Activated CD8-positive, alpha-beta memory T cell treated with anti-CD3 and anti-CD28 coated beads, Interleukin-2, amount 10 ng/mL, durations not matched to agents 7 days and 5 days (primary cell): ENCODE measurements at places on chromosomes 4 and X. TPM values are rescaled to one million over a fixed set of nuclear protein-coding genes. Genes with fewer than 3 reads are reported as not detected.
A peak's percentile ranks its signal among the peaks of the same experiment; 100 is the strongest.

The ERVMER34-1 gene
- total RNA-seq = not detected

The DMRTC1 gene
- not detected for total RNA-seq

The ABRAXAS1 gene
- total RNA-seq = 11.3 TPM

DNA sequence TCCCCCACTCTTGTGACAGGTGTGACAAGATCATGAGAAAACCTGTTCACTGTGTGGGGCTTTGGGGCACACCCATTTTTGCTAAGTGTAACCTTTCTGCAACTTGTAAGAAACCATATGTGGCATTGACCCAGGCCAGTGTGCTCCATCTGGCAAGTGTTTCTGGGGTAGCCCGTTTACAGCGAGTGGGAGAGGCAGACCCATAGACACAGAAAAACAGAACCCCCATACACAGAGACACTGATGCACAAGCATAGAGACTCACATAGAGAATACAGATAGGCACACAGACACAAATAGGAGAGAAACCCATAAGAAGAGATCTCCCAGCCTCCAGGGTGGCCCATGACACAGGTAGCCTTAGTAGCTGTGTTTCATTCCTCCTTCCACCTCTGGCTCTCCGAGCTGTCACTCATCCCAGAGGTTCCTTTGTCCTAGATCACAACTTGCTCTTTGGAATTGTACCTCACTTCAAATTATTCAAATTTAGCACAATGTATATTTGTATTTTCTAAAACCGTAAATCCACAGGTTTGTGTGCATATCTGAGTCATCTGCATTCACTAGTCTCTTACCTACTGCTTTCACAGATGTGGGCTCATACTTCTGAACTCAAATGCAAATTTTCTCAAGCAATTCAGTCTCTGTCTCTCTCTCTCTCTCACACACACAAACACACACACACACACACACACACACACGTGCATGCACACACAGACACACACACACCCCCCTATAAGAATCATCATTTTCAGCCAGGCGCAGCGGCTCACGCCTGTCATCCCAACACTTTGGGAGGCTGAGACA lies 114.4 kb downstream of the SH3KBP1 start:
- peaks cover 71% of the 10 kb centered on the region for H3K4me1 ChIP-seq
- peak overlapping the region; percentile 91 for H3K27ac ChIP-seq
- DNase-seq = no peak
- H3K27me3 ChIP-seq = peaks cover 2% of the 10 kb centered on the region

GRCh38 chr4:45350438-45350837 lies 624.1 kb upstream of the GNPDA2 start:
- no peak for DNase-seq
- no peak overlapping the region for H3K27ac ChIP-seq
- H3K27me3 ChIP-seq = no peaks in the 10 kb centered on the region
- H3K4me3 ChIP-seq = no peak overlapping the region

GRCh38 chrX:67607466-67607865 lies 63.6 kb downstream of the AR start:
- no peak overlapping the region for H3K27ac ChIP-seq
- no peaks in the 10 kb centered on the region for H3K36me3 ChIP-seq
- DNase-seq = no peak
- H3K27me3 ChIP-seq = no peaks in the 10 kb centered on the region
- H3K4me3 ChIP-seq = no peak overlapping the region
- H3K4me1 ChIP-seq = no peaks in the 10 kb centered on the region

DNA sequence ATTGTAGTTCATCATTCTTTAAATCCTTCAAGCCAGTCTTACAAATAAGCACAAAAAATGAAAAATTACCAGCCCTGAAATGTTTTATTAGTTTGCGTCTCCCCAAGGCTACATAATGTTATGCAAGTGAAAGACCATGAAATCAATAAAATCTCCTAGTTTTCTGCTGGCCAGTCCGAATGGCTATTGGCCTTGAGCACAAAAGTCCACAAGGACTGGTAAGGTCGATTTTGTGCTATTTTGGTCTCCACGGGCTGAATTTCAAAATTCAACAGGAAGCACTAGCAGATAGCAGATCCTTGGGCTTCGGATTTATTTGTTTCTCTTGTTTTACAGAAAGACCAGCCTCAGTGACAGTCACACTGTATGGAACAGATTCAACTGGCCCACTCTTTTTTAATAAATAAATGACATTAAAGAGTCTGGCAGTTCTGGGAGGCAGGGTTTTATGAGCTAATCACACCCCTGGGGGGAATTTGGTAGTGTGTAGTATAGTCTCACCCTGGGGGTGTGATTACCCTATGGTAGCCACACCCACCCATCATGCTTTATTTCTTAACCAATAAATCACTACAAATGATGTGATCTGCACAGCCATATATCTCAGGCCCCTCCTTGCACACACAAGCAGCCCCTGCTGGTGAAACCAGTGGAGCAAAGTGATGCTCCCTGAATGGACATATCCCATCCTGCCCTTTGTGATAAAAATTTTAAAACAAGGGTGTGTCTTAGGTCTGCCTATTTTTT lies 51.1 kb upstream of the TMEM33 start:
- no peak for DNase-seq
- H3K27ac ChIP-seq = no peak overlapping the region
- H3K4me1 ChIP-seq = peaks cover 12% of the 10 kb centered on the region
- no peaks in the 10 kb centered on the region for H3K36me3 ChIP-seq
- peaks cover 66% of the 10 kb centered on the region for H3K27me3 ChIP-seq

DNA sequence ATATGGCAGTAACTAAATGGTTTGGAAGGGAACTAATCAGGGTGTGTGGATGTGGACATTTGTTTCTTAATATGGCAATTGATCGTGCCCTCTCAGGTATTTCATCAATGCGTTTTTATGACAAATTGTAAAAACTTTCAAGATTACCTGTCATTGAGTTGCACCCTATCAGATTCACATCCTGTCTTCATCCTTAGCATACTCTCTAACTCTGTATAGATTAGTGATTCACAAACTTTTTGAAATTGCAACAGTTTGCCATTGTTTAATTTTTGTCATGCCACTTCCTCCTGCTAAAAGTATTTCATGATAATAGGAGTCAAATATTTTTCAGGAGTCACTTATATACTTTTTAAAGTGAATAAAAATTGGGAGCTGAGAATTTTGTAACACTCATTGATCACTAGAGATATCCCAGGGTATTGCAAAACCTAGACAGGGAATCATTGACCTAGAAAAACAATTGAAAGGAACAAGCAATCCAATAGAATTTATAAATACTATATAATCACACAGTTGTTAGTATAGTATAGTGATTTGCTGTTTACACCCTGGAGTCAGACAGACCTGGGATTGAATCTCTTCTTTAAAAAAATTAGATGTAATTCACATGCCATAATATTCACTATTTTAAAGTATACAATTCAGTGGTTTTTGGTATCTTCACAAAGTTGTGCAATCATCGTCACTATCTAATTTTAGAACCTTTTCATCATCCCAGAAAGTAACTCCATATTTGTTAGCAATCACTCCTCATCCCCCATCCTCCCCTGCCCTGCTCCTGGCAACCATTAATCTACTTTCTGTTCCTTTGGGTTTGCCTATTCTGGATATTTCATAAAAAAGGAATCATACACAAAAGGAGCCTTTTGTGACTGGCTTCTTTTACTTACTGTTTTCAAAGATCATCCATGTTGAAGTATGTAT lies 8.9 kb downstream of the MID2 start:
- no peak overlapping the region for H3K27ac ChIP-seq
- no peak for DNase-seq
- H3K27me3 ChIP-seq = no peaks in the 10 kb centered on the region
- H3K4me1 ChIP-seq = no peaks in the 10 kb centered on the region
- no peak overlapping the region for H3K4me3 ChIP-seq
- no peaks in the 10 kb centered on the region for H3K36me3 ChIP-seq

- H3K4me1 ChIP-seq = peaks cover 9% of the 10 kb centered on the region
- peaks cover 2% of the 10 kb centered on the region for H3K36me3 ChIP-seq
- no peak overlapping the region for H3K4me3 ChIP-seq
- no peaks in the 10 kb centered on the region for H3K27me3 ChIP-seq
- H3K27ac ChIP-seq = no peak overlapping the region
Measured at GRCh38 chrX:37603938-37604409, 32.5 kb downstream of the LANCL3 start.

DNA sequence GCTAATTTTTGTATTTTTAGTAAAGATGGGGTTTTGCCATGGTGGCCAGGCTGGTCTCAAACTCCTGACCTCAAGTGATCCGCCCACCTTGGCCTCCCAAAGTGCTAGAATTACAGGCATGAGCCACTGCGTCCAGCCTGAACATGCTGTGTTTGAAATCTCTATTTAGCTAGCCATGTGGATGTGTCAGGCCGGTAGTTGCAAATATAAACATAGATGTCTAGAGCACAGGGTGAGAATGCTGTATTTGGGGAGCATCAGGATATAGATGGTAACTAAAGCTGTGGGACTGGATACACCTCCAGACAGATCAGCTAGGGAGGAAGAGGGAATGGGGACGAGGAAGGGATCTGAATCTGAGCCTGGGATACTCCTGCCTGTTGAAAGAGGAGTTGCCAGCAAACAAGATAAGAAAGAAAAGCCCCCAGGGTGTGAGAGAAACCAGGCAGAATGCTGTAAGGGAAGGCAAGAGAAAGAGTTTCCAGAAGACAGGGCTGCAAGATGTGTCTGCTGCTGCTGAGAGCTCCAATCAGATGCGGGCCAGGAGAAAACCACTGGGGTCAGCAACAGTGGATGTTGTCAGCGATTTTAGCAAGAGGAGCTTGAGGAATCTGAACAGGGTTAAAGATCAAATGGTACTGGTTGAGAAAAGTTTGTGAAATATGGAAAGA lies 177.4 kb downstream of the PALLD start:
- DNase-seq = no peak
- H3K27me3 ChIP-seq = no peaks in the 10 kb centered on the region

DNA sequence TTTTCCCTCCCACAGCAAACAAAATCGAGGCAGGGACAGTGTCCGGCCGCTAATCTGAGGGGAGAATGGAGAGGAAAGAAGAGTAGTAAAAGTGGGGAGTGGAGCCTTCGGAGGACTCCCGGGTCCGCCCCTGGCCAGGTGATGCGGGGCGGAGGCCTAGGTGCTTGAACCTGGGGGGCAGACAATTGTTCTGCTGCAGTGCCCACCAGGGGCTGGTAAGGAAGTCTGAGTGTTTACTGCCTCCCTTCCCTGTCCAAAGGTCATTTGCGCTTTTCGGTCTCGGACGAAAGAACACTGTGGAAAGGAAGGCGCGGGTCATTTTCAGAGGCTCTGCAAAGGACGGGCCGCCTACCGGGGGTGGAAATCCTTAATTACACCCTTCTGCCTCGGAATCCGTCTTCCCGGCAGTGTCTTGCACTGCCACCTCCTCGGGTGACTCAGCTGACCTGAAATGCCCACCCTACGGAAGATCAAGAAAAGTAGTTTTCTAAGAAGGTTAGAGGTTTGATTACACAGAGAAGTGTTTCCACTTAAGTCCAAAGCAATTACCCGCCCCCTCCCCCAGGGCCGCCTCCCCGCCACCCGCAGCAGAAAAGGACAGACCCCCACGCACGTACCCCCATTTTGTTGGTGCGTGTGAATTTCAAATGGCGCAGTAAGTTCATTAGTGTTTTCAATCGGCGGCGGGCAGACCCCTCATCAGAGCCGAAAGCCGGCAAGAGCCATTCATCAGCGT lies 99.9 kb upstream of the TENM3 start:
- H3K4me3 ChIP-seq = peak overlapping the region; percentile 44
- DNase-seq = no peak
- peaks cover 17% of the 10 kb centered on the region for H3K4me1 ChIP-seq
- peaks cover 76% of the 10 kb centered on the region for H3K27me3 ChIP-seq
- H3K36me3 ChIP-seq = peaks cover 4% of the 10 kb centered on the region

- H3K27ac ChIP-seq = no peak overlapping the region
- H3K36me3 ChIP-seq = no peaks in the 10 kb centered on the region
- H3K4me3 ChIP-seq = no peak overlapping the region
- no peak for DNase-seq
Measured at GRCh38 chrX:100721328-100721727, 10.6 kb downstream of the SYTL4 start.

- no peak overlapping the region for H3K27ac ChIP-seq
- H3K27me3 ChIP-seq = no peaks in the 10 kb centered on the region
- DNase-seq = no peak
- no peaks in the 10 kb centered on the region for H3K4me1 ChIP-seq
- no peaks in the 10 kb centered on the region for H3K36me3 ChIP-seq
Measured at GRCh38 chr4:129929984-129930383, 834.0 kb downstream of the C4orf33 start.

DNA sequence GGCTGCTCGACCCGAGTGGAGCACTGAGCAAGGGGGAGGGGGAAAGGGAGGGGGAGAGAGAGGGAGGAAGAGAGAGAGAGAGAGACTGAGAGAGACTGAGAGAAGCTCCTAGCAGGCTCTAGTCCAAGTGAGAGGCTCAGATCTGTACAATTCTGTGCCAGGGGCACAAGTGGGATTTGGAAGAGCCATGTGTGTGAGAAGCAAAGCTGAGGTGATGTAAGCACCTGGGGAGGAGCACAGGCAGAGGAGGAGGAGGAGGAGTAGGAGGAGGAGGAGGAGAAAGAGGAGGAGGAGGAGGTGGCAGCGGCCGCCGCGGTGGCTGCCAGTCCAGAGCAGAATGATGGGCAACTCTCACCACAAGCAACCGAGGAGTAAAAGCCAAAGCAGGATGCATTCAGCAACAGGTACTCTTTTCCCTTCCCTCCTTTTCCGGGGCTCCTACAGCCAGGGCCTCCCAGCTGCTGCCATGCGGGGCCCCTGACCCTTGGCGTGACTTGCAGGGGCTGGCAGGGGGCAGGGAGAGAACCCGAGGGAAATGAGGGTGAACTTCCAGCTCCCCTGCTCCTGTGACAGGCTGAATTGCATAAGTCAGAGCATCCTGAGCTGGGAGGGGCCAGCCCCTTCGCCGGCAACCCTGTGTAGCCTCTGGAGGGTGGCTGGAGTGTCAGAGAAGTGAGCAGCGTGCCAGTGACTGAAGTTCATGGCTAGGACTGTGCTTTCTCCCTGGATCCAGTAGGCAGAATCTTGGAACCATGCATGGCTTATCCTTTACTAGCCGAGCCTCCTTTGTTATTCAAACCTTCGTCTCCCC lies 62.2 kb downstream of the RTL5 start:
- H3K27ac ChIP-seq = no peak overlapping the region
- no peaks in the 10 kb centered on the region for H3K36me3 ChIP-seq
- DNase-seq = no peak
- H3K27me3 ChIP-seq = peaks cover 59% of the 10 kb centered on the region
- no peak overlapping the region for H3K4me3 ChIP-seq
- peaks cover 16% of the 10 kb centered on the region for H3K4me1 ChIP-seq

DNA sequence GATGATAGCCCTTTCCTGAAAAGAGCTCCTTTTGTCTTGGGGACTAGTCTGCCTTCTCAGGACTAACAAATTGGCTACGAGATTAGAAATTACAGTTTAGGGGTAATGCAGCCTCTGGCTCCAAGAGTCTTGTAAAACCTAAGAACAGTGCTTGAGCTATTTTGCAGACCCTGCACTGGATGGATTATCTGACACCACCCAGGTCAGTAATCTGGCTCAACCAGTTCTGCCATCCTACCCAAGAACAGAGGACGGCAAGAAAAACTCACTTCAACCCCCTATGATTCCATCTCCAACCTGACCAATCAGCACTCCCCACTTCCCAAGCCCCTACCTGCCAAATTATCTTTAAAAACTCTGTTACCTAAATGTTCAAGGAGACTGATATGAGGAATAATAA lies 225.1 kb downstream of the FAM47A start:
- no peaks in the 10 kb centered on the region for H3K27me3 ChIP-seq
- H3K36me3 ChIP-seq = no peaks in the 10 kb centered on the region
- H3K4me3 ChIP-seq = no peak overlapping the region
- H3K27ac ChIP-seq = no peak overlapping the region
